Hypothalamus (tissue), 51 donors: ENCODE measurements at places on chromosomes 16 and 17.

- no peak for DNase-seq
Measured at GRCh38 chr16:25786748-25787147, 95.0 kb downstream of the HS3ST4 start.

- no peak for DNase-seq
Measured at GRCh38 chr16:22969567-22969966, 155.6 kb downstream of the HS3ST2 start.

DNA sequence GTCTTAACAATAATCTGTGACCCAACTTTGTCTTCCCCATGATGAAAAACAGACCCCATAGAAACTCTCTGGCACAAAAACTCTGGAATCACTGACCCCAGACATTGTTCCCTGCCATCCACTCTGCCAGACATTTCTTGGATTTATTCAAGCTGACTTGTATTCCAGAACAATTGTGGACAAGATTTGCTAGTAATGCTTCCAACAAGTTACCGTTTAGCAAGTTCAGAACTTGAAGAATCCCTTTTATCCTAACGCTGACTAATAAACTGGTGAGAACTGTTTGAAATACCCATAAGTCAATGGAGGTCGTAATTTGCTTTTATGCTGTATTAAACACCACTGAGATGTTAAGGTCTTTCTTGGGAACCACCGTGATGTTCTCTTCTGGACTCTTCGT, 10.5 kb downstream of the HSBP1 start:
- no peak for DNase-seq

DNA sequence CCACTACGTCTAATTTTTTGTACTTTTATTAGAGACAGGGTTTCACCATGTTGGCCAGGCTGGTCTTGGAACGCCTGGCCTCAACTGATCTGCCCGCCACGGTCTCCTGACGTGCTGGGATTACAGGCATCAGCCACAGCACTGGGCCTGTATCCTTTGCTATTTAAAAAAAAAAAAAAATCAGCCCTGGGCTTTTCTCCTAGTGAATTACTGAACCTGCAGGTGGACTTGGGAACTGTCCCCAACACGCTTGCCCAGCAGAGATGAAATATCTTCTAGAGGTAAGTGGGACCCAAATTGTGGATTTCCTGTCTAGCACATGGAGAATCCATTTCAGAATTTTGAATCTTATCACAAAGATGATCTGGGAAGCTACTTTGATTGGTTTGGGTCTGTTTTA, 14.8 kb downstream of the CNOT1 start:
- no peak for DNase-seq

DNA sequence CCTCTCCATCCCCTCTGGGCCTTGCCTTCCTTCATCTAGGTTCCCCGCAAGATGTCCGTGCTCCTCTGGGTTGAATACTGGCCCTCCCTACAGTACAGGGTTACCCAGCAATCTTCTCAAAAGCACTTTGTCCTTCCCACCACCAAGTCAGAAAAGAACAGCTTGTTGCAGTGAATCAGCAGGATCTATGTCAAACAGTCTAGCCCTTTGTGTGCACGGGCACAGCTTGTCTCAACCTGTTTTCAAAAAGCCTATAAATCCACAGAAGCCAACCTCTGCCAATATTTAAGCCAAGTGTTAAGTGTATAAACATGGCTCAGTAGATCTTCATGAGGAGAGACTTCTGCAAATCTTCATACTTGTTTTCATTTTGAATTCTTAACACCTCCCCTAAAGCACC, 25.2 kb downstream of the C17orf67 start:
- no peak for DNase-seq

DNA sequence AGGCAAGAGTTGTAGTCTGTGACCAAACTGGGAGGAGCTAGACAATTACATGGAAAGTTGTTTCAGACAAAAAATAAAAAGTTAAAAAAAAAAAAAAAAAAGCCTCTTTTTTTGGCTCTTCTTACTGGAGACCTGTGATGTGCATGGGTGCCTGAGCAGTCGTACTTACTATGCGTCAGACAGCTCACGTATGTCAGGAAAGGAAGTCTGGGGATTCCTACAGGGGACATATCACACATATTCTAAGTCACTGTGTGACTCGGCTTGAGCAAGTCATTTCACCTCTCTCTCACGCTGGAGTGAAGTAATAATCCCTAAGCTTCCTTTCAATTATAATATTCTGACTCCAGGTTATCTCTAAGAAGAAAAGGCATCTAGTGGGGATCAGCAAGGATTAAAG, 6.0 kb downstream of the SLFN14 start:
- no peak for DNase-seq

DNA sequence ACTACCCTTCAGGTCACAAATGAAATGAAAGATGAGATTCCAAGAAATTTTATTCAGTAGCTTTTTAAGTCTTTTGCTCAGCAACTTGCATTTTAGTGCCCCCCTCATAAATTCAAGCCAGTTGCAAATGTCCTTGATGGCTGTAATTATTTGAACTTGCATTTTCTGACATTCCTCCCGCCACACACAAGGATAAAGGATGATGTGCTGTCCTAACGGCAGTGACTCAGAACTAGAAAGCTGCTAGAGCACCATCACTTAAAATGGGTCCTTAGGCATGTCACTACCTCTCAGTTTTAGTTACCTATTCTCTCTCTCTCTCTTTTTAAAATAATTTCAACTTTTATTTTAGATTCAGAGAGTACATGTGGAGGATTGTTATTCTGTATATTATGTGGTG, 306.7 kb downstream of the CNTNAP4 start:
- no peak for DNase-seq

- DNase-seq, result no peak
Measured at GRCh38 chr17:78825696-78826095, 14.9 kb downstream of the USP36 start.

- DNase-seq, result no peak
Measured at GRCh38 chr17:2239882-2240430, 63.6 kb downstream of the SMG6 start.

GRCh38 chr17:57512258-57512657, 232.8 kb downstream of the CCDC182 start:
- no peak for DNase-seq

- DNase-seq, result no peak
Measured at GRCh38 chr16:4803401-4803844, 990 bp upstream of the ROGDI start.

GRCh38 chr16:48613061-48613957, 3.3 kb upstream of the N4BP1 start:
- DNase-seq, result no peak

DNA sequence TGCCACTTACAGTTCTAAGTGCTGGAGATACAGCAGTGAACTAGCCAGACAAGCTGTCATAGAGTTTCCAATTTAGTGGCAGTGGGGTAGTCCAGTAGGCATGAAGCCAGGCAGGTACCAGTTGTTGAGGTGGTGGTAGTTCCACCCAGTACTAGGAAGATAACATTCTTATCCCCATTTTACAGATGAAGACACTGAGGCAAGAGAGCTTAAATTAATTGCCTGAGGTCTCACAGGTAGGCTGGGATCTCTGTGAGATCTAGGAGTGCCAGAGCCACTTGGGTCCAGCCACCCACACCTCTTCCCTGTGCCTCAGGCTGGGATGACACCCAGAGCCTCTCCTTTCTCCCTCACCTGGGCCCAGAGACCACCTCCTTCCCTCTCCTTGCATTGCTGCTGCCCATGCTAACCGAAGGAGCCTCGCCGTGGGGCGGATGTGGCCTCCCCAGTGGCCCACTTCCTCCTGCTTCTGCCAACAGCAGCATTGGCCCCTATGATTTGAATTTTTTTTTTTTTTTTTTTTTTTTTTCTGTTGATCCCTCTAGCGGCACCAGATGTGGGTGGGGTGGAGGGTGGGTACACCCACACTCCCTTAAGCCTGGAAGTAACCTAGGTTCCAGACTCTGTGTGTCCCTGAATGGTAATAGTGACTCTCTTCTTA, 114.0 kb downstream of the PRKCB start:
- no peak for DNase-seq

DNA sequence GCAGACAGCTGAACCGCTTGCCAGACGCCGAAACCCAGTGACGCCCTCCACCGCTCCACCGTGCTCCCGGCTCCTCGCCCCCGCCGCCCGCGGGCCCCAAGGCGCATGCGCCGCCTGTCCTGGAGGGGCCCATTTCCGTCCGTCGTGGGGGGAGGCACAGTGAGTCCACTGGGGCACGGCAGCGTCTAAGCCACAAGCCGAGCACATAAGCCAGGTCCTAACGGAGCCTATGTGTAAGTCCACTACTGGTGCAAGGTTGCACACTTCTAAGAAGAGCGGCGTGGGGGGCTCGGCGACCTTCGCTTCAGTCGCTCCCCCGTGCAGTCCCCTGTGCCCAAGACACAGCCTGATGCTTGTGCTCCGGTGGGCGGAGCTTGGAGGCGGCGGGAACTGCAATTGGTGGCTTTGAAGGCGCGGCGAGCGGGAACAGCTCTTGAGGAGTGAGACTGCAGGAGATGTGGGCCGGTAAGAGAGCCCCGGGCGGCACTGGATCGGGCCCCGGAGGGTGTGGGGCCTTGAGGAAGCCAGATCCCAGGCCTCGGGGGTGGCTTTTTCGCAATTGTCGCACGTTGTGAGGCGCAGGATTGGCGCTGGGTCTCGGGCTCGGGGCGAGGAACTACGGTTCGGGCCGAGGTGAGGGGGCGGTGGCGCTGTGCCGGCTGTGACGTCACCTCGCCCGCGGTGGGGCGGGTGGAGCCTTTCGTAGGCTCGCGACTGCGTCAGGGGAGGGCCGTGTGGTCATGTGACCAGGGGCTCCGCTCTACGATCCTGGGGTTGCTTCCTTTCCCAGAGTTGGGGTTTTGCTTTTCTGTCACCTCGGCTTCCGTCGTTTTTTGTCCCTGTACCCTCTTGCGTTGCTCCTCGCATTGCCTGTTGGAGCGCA, at the start of the genes CENPN and CMC2:
TSS of gene CENPN (plus strand) at position 402 of the 883 bp plus-strand sequence. CDS start 4,726 bp downstream, outside the sequence.
TSS of gene CMC2 (minus strand) at position 73 of the 883 bp plus-strand sequence. CDS start 9,491 bp downstream, outside the sequence.
- peak; percentile 99 for DNase-seq

DNA sequence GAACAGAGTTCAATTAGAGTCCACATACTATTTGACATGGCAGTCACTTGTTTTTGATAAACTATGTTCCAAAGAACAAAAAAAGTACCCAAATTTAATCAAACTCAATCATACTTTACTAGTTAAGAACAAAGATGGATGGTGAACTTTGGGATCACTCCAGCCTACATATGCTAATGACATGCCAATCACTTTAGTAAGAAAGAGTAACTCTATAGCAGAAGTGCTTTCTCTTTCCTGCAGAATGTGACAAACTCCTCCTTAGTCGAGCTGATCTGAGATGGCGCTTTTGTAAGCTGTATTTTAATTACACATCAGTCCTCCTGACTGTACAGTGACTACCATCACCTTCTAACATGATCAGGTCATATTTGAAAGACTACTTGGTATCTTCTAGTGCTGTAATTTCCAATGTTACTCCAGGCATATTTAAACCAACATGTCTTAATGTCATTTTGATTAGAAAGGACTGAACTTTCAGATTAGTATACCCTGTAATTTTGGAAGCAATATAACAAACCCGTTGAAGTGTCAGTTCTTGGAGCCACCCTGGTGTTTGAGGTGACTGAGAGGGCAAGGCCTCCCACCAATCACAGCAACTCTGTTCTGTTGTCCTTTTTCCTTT, 4.1 kb downstream of the NETO2 start:
- no peak for DNase-seq

- DNase-seq, result no peak
Measured at GRCh38 chr16:14196539-14196938, 125.4 kb downstream of the MRTFB start.

- no peak for DNase-seq
Measured at GRCh38 chr17:29433541-29433940, 43.4 kb downstream of the TAOK1 start.

- DNase-seq, result no peak
Measured at GRCh38 chr17:80102664-80103448, 1.5 kb downstream of the GAA start.

DNA sequence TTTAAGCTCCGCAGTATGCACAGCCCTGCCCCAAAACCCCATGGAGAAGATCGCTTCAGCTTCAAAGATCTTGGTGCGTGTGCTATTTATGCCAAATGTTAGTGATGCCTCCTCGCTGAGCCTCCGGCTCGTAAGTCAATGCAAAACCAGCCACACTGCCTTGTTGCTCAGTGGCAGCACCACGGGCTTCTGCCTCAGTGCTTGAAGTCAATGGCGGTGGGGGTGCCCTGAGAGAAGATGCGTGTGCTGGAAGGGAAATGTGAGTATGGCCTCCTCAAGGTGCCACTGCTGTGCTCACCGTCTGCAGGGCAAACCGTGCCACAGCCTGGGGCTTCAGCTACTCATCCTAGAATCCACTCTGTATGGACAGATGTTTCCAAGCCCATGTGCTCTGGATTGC, 121.9 kb downstream of the XYLT1 start:
- DNase-seq, result no peak

DNA sequence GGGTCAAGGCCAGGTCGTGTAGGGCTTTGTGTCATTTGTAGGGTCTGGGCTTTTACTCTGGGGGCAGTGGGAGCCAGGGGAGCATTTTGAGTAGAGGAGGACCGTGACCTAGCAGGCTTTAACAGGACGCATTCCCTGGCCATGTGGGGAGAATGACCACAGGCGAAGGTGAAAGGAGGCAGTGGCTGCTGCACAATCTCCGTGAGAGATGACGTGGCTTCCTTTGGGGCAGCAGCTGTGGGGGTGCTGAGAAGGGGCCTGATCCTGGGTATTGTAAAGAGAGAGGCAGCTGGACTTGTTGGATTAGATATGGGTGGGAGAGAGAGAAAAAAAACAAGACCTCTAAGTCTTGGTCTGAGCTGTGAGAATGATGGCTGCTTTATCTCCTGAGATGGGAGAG, 46.0 kb downstream of the KATNIP start:
- DNase-seq, result no peak

DNA sequence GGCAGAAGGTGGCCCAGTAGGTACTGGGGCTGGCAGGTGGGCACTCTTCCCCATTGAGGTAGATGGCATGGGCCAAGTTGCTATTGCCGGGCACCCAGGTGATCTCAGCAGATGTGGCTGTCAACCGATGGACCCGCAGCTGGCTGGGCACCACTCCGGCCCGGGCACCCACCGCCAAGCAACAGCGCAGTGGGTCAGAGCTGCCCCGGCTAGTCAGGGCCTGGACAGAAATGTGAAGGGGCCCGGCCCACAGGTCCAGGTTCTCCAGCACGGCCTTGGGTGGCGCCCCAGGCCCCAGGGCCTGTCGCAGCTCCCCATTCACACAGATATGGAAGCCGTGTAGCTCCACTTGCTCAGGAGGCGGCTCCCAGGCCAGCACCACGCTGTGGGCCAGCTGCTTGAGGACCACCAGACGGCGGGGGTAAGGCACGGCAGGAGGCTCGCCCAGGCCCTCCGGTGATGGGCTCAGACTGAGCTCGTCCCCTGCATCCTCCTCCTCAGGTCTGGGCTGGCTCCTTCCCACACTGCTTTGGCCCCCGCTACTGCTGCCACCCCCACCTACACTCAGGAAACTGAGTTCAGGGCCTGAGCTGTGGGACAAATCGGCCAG, 16.5 kb downstream of the TSPOAP1 start:
- no peak for DNase-seq

GRCh38 chr16:27678955-27679354, 129.0 kb downstream of the KATNIP start:
- no peak for DNase-seq

DNA sequence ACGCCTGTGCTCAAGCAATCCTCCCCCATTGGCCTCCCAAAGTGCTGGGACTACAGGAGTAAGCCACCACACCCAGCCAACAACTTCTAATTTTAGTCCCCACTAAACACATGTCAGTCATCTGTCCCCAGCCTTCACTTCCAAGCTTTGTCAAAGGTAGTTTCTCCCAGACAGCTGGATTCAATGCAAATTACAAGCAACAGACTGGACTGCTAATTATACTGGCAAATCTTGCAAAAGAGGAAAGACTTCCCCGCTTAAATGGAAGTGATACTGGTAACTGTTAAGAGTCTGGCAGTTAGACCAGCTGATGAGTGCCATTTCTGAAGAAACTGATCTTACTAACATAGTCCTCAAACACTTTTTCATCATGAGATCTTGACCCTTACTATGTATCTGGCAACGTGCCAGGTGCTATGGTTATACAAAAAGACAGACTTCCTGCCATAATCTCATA, 8.2 kb upstream of the GGA2 start:
- no peak for DNase-seq
